ENCODE measurements at places on chromosomes 6 and 20.

DNA sequence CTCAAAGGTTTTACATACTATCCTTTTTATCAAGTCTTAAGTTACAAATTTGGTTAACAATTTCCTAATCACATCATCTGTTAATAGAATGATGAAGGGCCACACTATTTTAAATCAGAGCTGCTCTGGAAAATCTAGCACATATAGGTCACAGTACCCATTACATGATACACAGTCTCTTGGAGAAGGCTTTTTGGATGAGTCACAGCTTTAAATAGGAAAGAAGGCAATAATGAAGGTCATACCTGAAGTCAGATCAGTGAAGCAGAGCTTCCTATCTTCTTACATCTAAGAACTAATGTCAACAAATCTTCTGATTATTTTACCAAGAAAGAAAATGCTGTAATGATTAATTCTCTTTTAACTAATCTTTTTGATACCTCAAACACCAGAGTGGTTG is 248.5 kb downstream of the BTBD9 start:
- DNase-seq: no peak

DNA sequence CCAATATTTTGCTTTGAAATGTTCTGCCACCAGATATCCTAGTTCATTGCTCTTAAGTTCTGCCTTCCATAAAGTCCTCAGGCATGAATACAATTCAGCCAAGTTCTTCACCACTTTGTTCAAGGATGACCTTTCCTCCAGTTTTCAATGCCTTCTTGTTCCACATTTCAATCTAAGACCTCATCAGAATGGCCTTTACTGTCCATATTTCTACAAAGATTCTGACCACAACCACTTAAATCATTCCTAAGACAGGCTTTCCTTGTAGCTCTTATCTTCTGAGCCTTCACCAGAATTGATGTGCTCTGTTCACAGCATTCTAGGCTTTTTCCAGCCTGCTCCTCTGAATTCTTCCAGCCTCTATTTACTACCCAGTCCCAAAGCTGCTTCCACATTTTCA is 319.0 kb downstream of the HACE1 start:
- DNase-seq: no peak

DNA sequence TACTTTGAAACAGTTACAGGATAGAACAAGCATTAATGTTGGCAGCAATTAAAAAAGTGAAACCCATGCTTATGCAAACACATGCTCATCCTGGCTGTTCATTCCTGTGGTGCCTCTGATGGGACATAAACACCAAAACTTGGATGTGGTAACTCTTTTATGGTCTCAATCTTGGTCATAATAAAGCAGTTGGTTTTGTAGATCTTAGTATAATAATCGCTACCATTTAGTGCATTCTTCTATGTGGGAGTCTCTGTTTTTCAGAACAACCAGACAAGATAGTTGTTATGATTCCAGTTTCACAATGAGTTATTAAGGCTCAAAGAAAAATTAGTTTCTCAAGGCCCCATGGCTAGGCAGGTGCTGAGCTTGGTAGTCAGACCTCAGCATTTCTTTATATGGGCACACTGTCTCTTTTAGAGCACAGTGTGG is 184.0 kb downstream of the UTRN start:
- DNase-seq: no peak

GRCh38 chr6:67717281-67717680 is 917.8 kb upstream of the ADGRB3 start:
- DNase-seq: no peak

GRCh38 chr20:13059398-13060136 is 50.8 kb downstream of the SPTLC3 start:
- DNase-seq: no peak

- no peak for DNase-seq
Measured at GRCh38 chr6:131954059-131954774, 3.0 kb upstream of the CCN2 start.

DNA sequence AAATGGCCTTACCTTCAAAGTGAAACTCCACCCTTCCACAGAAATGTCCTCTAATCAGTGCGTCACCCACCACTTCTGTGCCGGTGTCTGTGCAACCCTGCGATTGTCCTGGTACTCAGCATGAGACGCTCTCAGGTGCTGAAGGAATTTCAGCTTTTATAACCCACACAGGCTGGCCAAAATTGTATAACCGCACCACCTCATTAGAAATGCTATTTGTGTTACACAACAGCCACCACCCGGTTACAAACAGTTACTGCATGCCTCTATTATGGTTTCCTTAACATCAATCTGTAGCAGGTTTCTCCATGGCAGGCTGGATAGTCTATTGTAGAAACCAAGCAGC is 51.5 kb downstream of the SLC23A2 start:
- DNase-seq: no peak

DNA sequence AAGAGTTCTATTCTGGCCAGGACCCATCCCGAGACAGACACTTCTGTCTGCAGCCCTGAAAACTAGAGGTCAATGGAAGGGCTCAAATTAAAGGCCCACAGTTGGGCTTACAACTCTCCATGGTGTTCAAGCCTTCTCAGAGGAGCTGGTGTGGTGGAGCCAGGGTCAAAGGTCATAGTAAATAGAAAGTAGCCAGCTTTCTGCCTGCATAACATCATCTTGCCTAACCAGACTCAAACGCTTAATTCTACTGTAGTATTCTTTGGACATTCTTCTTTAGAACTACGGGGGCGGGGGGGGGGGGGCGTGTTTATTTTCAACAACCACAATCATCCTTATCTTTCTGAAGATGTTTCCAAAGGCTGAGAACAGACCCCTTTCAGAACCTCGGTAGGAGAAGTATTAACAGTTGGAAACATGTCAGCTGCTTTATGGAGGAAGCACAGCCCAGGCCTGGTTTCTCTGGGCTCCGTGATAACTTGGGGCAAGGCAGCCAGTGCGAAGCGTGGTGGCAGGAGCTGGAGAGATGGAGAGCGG is 1.5 kb upstream of the RREB1 start:
- no peak for DNase-seq

DNA sequence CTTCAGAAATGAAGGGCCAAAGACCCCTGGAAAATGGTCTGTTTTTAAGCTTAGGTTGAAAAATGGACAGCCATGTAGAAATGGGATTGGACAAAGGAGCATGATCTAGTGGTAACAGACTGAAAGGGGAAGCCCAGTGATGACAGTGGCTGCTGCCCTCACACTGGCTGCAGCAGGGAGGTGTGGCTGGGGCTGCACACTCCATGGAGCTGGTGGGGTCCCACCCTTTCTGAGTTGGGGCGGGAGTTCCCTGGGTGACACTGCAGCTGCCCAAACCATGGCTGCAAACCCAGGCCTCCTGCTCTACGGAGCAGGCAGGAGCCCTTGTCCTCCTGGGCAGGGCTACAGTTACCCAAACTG is 8.5 kb upstream of the PACSIN1 start:
- no peak for DNase-seq

DNA sequence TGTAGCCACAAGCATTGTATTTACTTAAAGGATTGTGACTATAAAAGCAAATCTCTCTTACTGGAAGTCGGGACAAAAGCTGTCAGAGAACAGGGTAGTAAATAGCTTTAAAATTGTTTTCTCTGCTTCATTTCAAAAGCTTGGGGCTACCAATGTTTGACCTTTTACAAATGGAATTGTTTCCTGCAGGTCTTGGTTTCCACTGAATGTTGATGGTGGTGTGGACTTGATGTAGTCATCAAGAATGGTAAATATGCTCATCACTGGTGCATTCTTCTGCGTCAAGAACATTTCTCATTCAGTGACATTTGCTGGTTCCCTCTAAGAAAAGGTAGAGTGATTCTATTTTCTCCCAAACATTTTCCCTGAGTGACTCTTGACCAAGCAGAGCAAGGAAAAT is 435.4 kb upstream of the KHDRBS2 start:
- DNase-seq: no peak

- no peak for DNase-seq
Measured at GRCh38 chr6:143745166-143746133, 67.7 kb downstream of the PHACTR2 start.

GRCh38 chr6:121851056-121851455 is 415.6 kb downstream of the GJA1 start:
- no peak for DNase-seq

DNA sequence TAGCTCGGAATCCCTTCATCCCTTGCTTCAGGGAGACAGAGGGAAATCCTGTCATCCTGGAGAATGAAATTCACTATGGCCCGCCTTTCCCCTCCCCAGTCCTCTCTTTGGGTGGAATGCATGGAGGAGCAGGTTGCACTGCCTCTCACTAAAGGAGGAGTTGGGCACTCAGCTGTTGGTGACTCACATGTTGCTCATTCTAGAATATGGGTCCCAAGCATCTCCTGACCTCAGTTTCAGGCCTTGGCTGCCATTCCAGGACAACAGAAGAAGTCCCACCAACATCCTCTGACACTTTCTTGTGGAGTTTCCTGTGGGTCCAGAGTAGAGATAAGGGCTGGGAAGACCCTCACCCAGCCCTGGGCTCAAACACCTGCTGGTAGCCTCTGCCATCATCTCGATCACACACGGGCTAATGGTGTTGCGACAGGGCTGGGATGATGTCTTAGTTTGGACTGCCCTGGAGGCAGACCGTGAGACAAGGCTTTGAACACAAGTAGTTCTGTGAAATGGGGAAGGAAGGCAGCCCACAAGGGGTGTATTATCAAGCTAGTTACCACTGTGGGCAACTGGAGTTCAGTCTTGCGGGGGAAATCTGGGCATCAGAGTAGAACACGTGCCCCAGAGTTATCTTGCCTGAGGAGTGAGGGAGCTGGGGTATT is 52.4 kb upstream of the RNF24 start:
- DNase-seq: no peak

DNA sequence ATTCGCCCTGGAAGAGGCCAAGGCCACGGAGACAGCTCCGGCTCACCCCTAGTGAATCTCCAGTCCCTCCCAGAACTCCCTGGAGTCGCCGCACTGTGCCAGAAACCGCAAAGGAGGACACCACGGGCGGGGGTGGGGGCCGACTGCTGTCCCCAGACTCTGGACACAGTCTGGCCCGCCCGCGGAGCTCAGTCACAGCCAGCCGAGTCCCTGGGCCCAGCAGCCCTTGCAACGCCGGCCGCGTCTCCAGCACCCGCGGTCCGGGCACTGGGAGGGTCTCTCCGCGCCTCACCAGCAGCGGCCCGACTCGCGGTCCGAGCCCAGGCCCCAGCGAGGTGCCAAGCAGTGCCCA is 518 bp downstream of the PEX6 start:
- DNase-seq: no peak

- DNase-seq: no peak
Measured at GRCh38 chr6:135622081-135622480, 124.5 kb upstream of the AHI1 start.

Data from activated gamma-delta T cell (primary cell).